ENCODE measurements at places on chromosomes 1 and 21.

DNA sequence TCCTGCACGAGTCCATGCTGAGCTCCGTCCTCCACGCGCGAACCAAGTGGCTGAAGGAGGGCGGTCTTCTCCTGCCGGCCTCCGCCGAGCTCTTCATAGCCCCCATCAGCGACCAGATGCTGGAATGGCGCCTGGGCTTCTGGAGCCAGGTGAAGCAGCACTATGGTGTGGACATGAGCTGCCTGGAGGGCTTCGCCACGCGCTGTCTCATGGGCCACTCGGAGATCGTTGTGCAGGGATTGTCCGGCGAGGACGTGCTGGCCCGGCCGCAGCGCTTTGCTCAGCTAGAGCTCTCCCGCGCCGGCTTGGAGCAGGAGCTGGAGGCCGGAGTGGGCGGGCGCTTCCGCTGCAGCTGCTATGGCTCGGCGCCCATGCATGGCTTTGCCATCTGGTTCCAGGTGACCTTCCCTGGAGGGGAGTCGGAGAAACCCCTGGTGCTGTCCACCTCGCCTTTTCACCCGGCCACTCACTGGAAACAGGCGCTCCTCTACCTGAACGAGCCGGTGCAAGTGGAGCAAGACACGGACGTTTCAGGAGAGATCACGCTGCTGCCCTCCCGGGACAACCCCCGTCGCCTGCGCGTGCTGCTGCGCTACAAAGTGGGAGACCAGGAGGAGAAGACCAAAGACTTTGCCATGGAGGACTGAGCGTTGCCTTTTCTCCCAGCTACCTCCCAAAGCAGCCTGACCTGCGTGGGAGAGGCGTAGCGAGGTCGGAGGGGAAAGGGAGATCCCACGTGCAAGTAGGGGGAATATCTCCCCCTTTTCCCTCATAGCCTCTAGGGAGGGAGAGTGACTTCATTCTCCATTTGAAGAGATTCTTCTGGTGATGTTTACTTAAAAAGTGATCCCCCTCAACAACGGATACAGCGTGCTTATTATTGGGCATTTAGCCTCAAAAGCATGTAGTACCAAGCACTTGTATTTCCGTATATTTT lies 991 bp downstream of the PRMT6 start:
- peak; percentile 76 for DNase-seq

GRCh38 chr1:90074970-90075391 lies 80.1 kb downstream of the ZNF326 start:
- no peak for DNase-seq

GRCh38 chr21:18826562-18826961 lies 423.0 kb upstream of the TMPRSS15 start:
- no peak for DNase-seq

GRCh38 chr1:156165083-156165482 lies 11.7 kb downstream of the SEMA4A start:
- no peak for DNase-seq

DNA sequence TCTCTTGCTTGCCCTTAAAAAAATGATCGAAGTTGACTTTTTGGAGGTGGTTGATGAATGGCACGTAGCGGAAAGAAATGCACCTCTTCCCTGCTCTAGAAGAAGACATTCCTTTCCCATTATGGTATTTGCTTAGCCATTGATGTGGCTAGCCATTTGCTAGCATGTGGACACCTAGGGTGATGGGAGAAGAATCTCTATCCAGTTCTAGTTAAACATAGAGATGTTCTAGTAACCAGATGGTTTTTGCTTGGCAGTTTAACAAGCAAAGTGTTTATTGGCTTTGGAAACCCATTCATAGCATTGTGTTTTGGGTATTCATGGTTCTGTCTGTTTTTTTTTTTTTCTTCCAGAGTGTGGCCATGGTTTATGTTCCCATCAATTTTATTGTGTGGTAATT lies 78.9 kb downstream of the KCNJ6 start:
- no peak for DNase-seq

- DNase-seq, result peak; percentile 15
These were observed 9.7 kb downstream of the KLHDC8A start for GRCh38 chr1:205346956-205347574.

DNA sequence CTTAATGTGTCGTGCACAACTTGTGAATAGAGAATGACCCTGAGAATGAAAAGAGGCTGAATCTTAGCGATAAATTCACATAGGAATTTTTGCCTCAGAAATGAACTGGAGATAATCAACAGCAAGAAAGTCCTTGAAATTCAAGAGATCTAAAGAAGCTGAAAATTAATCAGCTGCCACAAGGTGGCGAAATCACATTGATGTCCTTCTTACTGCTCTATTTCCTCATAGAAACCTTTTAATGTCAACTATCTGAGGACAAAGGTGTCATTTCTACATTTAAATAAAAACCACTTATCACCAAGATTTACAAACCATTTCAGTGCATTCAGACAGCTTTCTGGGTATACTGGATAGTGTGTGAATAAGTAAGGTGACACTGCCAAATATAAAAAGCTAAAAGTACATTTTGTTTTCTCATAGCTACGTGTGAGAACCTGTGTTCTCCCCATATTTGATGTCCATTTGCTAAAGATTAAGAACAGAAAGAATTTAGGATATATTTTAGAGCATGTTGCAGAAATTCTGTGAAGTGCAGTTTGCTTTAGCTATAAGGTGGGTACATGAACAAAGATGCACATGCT lies 485.3 kb upstream of the PTBP2 start:
- DNase-seq, result no peak

GRCh38 chr21:26064506-26064905 lies 106.1 kb downstream of the APP start:
- no peak for DNase-seq

- peak; percentile 67 for DNase-seq
These were observed 1.3 kb downstream of the TGFBR3 start for GRCh38 chr1:91884459-91885212.

GRCh38 chr1:109654519-109654918 lies 1.4 kb upstream of the GSTM4 start:
- DNase-seq, result no peak

GRCh38 chr1:156540955-156541354 lies 31.4 kb downstream of the IQGAP3 start:
- DNase-seq, result no peak

GRCh38 chr1:10867138-10867721 lies 70.8 kb upstream of the CASZ1 start:
- peak; percentile 67 for DNase-seq

DNA sequence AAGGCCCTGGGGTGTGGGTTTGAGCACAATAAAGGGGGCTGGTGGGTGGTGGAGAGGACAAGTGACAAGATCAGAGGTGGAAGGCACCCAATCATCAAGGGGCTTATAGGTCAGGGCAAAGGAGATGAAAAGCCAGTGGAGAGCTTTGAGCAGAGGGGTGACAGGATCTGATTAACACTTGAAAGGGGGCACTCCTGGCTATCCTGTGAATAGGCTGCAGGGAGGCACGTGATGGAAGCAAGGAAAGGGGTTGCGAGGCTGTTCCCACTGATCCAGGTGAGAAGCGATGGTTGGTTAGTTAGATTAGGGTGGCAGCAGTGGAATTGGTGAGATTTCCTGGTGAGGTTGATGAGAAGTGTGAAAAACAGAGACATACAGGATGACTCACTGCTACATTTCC lies 80.6 kb downstream of the WLS start:
- no peak for DNase-seq
